ENCODE measurements at places on chromosomes 4 and X.
A peak's percentile ranks its signal among the peaks of the same experiment; 100 is the strongest.

- peak; percentile 16 for DNase-seq
Measured at GRCh38 chrX:103356858-103357257, 552 bp downstream of the TCEAL9 start.

GRCh38 chrX:23779025-23779424 lies 3.9 kb upstream of the SAT1 start:
- DNase-seq, result no peak

DNA sequence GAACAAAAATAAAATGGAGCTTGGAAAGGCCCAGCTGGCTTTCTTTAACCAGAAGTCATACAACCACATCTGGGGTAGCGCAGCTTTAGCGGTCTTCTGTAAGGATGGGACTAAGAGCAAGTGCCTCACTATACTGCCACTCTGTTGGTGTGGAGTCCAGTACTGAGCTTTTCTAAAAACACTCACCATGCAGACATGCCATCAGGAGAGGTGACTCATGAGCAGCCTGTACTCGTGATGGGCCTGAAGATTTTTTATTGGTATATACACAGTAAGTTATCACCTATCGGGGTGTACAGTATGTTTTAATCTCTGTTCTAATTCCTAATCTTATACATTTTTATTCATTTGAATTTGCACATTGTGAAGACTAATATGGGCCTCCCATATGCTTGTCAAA lies 9.6 kb downstream of the PPP3CA start:
- DNase-seq, result no peak

- DNase-seq, result no peak
Measured at GRCh38 chrX:12076046-12076445, 62.2 kb upstream of the FRMPD4 start.

DNA sequence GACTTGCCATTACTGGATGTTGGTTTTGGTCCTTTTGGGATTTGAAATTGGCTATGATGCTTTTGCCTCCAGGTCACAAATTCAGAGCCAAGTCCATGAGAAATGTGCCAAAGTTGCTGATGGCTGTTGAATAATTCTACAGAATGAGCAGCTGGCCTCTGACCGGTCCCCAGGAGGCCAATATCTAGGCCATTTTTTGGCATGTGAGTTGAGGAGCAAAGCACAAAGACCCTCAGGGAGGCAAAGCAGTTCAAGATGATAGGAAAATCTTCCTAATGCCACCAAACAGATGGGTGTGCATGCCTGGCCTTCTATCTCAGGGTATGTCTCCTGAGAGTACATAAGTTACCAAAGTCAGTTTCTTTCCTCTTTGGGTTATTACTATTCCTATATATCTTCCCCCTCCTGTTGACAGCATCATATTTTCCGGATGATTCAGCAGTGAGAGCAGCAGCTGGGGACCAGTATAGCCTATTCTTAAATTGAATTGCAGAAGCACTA lies 44.4 kb downstream of the SEL1L3 start:
- DNase-seq, result no peak

GRCh38 chr4:37604461-37604860 lies 81.7 kb downstream of the RELL1 start:
- peak; percentile 26 for DNase-seq

DNA sequence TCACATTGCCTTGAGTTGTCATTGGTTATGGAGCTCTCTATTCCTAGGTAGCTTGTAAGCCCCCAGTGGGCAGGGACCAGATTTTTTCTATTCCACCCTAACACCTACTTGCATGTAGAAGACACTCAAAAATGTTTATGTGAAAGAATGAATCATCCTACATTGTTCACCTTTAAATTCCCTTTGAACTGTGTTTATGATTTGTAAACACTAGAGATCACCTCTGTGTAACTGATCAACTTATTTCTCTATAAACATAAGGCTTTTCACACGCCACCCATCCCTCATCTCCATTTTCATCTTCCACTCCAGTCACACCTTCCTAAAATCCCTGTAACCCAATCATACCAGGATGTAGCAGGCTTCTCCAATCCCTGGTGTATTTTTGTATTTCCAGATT lies 142.6 kb upstream of the LEF1 start:
- DNase-seq, result peak; percentile 14

GRCh38 chr4:110667670-110668069 lies 44.8 kb upstream of the PITX2 start:
- peak; percentile 27 for DNase-seq

DNA sequence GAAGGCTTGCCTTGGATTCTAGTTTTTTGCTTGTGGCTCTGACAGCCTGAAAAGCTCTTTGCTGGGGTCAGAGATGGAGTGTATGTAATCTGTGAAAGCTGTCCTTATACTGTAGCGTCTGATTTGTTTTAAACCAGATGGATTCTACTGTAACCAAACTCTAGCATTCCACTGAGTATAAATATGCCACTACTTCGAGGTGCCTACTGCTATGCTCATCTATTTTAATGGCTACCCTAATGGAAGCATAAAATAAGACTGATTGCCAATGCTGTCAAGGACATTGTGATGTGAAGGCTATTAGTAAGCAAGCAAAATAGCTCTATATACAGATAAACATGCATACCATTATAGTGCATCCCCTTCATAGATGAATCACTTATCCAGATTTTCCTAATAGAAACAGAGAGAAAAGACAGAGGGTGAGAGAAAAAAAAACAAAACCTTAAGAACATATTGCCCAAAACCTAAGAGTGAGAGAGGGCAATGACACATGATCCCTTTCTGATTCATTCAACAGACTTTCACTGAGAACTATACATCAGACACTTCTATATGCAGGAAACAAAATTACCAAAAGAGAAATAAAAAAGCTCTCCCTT lies 1025.8 kb upstream of the LCORL start:
- DNase-seq, result no peak

GRCh38 chrX:134695999-134696398 lies 37.7 kb upstream of the PLAC1 start:
- DNase-seq, result no peak

DNA sequence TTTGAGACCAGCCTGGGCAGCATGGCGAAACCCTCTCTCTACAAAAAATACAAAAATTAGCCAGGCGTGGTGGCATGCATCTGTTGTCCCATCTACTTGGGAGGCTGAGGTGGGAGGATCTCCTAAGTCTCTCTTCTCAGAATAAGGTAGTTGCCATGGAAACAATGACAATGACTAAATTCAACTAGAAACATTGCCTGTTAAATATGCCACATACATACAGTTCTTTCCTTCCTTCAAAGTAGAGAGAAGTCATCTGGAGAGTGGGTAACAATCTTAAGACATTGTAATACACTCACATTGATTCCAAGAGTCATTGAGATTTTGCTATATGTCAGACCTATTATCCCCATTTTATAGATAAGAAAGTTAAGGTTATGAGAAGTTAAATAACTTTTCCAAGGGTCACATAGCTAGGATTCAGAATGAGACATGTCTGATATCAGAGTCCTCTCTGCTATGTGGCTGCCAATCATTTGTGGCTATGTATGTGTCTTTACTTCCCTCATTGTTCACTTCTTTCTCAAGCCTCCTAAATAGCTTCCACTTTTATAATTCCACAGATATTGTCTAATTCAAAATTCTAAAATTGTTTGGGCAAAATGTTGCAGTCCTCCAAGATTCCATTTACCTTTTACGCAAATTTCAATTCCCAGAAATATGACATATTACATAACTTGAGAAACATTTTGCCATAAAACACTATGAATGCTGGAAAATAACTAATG lies 37.2 kb upstream of the RAPGEF2 start:
- DNase-seq, result no peak

GRCh38 chr4:156609421-156609820 lies 362.2 kb downstream of the PDGFC start:
- no peak for DNase-seq

DNA sequence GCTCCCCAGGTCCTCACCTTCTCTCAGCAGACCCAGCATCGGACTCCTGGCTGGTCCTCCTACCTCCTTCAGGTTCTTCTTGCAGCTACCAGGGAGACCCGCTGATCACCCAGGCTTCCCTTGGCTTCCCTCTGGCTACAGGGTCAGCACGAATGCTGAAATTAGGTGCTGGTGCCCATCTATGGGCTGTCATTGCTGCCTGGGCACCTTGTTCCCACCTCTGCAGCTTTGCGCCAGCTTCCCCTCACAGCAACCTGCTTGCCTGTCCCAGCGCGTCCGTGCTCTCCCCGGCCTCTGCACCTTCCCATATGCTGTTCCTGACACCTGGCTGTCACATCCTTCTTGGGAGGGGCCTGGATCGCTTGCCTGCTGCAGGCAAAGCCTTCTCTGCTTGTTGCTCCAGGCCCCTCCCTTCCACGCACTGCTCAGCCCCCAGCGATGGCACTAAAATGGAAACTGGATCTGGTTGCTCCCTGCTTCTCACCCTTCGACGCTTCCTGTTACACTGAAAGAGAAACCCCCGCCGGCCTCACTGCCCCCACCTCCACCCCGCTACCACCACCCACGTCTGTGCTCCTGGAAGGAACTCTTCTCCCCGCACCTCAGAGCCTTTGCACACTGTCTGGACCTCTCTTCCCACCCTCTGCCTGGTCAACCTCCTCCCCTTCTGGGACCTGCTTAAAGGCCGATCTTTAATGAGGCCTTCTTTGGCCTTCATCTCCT lies 22.2 kb downstream of the C4orf50 start:
- DNase-seq, result no peak

- DNase-seq, result no peak
Measured at GRCh38 chr4:7763788-7764187, 175.9 kb downstream of the AFAP1 start.

GRCh38 chr4:57055886-57056285 lies 54.3 kb downstream of the IGFBP7 start:
- no peak for DNase-seq

DNA sequence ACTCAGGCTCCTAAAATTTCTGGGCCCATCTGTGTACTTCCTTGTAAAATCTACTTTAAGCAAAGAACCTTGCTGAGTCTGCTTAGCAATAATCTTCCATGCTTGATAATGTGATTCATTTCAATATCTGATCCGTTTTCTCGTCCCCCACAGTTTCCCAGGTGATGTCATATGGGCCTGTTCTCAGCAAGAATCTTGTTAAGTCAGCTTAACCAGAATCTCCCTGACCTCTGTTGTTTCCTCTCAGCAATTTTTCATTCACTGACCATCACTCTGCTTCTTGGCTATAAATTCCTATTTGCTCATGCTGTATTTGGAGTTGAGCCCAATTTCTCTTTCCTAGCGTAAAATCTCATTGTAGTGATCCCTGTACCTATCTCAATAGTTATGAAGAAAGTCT lies 13.9 kb downstream of the CSN2 start:
- no peak for DNase-seq

DNA sequence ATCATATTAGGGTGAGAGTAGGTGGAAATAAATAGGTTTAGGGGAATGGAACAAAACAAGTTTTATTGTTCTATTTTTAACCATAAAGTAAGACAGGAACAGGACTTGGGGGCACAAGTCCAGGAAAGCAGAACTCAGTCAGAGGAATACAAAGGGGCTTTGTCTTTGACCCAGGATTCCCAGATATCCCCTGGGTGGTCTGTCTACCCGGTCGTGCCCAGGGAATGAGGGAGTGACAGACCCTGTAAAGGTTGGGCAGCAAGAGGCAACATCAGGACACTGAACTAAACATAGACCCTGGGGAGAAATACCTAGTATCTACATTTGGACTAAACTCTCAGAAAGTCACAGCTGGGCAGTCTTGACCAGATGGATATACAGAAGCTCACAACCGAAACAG lies 50.6 kb downstream of the PTCHD1 start:
- DNase-seq, result no peak

DNA sequence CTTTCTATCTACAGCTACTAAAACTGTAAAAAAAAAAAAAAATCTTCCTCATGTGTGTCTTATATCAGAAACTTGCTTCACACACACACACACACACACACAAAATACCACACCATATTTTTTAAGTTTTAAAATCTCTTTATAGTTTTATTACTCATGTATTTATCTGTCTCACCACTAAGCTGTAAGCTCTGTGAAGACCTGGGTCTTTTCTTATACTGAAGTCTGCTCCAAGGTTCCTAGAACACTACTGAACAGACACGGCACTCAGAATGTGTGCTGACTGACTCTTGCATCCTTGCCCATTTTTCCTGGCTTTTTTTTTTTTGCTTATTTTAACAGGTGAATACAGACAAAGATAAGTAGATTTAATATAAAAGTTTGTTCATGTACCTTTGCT lies 135.6 kb upstream of the CXXC4 start:
- DNase-seq, result no peak

- DNase-seq, result peak; percentile 28
Measured at GRCh38 chrX:2875798-2876399, 47.2 kb downstream of the GYG2 start.

DNA sequence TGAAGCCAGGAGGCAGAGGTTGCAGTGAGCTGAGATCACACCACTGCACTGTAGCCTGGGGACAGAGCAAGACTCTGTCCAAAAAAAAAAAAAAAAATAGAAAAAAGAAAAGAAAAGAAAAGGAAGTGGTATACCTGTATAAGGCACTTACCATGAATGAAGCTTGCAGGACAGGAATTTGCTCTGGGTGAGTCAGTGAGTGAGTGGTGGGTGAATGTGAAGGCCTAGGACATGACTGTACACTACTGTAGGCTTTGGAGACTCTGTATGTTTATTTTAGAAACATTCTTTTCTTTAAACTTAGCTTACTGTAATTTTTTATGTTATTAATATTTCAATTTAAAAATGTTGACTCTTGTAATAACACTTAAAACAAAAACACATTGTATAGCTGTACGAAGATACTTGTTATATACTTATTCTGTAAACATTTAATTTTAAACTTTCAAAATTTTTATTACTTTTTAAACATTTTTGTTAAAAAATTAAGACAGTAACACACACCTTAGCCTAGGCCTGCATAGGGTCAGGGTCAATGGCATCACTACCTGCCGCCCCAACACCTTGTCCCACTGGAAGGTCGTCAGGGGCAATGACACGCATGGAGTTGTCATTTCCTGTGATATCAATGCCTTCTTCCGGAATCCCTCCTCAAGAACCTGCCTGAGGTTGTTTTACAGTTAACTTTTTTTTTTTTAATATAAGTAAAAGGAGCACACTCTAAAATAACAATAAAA lies 78.7 kb downstream of the CLNK start:
- DNase-seq, result no peak

- no peak for DNase-seq
Measured at GRCh38 chr4:139297001-139297410, 4.3 kb upstream of the NAA15 start.

DNA sequence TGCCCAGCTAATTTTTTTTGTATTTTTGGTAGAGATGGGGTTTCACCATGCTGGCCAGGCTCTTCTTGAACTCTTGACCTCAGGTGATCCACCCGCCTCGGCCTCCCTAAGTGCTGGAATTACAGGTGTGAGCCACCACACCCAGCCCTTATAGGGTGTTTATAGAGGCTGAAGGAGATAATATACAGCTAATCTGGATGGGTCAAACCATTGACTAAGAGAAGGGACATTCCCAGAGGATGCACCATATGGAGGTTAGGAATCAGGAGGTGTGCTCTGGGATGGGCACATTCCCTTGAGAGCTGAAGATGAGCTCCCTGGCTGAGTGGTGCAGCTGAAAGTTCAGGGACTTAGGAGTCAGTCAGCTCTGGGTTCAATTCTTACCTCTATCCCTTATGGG lies 68.3 kb upstream of the SHISA3 start:
- DNase-seq, result no peak

GRCh38 chrX:101429934-101430333 lies 21.9 kb downstream of the HNRNPH2 start:
- DNase-seq, result no peak
